ENCODE measurements at places on chromosomes 5 and 9. TPM values are rescaled to one million over a fixed set of nuclear protein-coding genes. Genes with fewer than 3 reads are reported as not detected.

Gene GNPDA1
- 46.5 TPM for total RNA-seq

Gene JAKMIP2
- total RNA-seq: not detected

Gene TGFBI
- 430 TPM for total RNA-seq

Gene DAB2
- 25.8 TPM for total RNA-seq

Gene FAM170A
- total RNA-seq: not detected

Gene TXNDC8
- not detected for total RNA-seq

Gene CREBRF
- 16.9 TPM for total RNA-seq

Gene ANKRD34B
- 0.15 TPM for total RNA-seq

DNA sequence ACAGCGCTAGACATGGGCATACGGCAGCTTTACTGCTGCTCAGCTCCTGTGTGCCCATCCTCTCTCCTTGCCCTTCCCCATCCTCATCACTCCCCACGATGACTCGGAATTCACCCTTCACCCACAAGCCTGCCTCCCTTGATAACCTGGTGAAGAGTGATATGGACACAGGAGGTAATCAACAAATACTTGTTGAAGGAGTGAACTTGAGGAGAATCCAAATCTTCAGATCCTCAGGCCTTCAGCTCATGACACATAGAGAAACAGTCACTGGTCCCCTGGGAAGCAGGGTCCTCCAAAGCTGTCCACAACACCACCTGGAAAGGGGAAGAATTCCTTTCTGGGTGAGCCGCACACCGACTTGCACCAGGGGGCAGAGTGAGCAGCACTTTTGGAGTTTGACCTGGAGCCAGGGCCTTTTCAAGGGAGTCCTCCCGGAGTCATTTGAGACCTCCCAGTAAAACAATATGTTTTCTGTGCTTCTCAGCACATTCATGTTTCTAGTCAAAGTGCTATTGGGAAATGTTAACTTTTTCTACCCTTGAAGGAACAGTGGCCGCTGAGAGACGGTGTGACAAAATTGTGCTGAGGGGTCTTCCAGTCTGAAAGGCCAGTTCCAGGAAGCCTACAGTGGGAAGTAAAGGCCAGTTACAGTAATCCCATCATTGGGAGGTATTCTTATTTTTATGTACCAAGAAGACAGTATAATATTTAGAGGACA lies 332.3 kb downstream of the CWC27 start:
- DNase-seq: peak; percentile 49

- no peak for DNase-seq
Measured at GRCh38 chr9:108104991-108105390, 615.4 kb upstream of the KLF4 start.

GRCh38 chr5:65778126-65778525 lies 56.1 kb downstream of the NLN start:
- no peak for DNase-seq

GRCh38 chr9:69204849-69205248 lies 30.8 kb downstream of the TJP2 start:
- DNase-seq: no peak

DNA sequence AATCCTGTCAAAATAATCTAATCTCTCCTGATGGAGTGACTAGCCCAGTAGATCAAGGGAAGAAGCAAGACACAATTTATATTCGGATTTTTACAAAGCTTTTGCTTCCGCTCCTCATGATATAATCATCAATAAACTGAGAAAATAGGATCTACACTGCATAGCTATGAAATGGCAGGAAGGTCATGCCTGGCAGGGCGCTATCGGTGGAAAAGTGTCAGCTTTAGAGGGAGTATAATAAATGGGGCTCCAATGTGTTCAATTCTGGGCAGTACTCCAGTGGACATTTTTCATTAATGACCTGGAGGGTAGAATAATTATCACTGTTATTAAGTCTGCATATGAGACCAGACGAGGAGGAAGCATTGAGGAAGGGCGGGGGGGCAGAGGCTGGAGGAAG lies 1013.3 kb upstream of the DMAC1 start:
- DNase-seq: no peak

GRCh38 chr5:120568711-120569110 lies 104.6 kb downstream of the PRR16 start:
- no peak for DNase-seq

DNA sequence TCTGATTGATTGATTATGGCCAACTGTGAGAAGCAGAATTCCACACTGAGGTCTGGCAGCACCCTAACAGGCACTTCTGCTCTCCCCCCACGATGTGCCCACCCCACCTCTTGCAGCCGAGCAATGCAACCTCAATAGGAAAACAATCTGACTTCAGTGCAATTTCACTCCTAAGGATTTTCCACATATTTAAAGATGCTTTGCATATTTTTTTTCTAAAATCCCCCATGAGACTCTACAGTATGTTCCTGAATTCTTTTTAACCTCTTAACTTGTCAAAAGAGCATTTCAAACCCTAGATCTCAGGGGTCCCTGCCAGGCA lies 243.1 kb downstream of the AUH start:
- DNase-seq: no peak

DNA sequence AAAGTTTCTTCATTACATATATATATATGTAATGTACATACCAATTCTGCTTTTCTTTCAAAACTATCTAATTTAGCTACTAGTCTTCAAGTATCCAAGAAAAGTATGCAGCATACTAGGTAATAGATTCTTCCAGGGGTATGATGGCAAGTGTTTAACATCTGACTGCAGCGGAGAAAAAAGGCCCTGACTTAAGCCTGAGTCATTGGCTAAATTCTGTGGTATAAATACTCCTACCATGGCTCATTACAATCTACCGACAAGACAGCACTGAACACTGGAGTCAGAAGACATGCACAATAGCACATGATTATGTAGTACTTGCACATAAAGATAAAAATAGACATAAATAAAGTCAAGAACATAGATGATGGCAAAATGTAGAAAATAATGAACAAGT lies 439.9 kb downstream of the BRINP1 start:
- DNase-seq: no peak

GRCh38 chr9:124369231-124369797 lies 45.9 kb downstream of the PSMB7 start:
- no peak for DNase-seq

DNA sequence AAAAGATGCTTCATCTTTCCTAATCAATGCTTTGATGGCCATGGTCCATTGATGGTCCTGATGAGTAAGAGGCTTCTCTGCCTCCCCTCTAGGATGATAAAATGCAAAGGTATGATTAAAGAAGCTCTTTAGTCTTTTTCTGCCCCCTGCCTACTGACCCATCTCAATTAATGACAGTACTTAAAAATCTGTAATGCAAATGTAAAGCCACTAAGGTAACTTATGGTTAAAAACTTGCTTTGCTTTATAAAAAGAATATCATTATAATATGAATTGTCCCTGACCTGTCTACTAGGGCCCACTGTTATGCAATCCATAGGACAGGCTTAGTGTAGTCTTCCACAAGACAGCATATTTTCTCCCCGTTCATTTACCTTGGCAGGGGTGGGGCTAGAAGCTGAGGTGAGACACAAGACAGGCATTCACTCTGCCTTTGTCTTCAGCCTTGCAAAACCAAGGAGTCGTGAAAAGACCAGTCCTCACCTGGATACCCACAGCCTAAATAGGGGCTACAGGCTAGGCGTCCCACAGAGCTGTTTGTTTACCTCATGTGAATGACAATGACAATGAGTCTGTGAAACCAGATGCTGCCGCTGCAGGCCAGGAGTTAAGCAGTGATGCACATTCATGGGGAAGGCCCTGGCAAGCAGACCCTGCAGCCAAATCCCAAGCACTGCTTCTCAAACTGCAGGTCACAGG lies 60.4 kb downstream of the BNC2 start:
- peak; percentile 56 for DNase-seq

GRCh38 chr9:77605449-77606220 lies 42.5 kb downstream of the GNA14 start:
- DNase-seq: no peak

GRCh38 chr5:55402199-55402598 lies 94.4 kb downstream of the MTREX start:
- no peak for DNase-seq
